ENCODE measurements at places on chromosomes 3 and 15.

DNA sequence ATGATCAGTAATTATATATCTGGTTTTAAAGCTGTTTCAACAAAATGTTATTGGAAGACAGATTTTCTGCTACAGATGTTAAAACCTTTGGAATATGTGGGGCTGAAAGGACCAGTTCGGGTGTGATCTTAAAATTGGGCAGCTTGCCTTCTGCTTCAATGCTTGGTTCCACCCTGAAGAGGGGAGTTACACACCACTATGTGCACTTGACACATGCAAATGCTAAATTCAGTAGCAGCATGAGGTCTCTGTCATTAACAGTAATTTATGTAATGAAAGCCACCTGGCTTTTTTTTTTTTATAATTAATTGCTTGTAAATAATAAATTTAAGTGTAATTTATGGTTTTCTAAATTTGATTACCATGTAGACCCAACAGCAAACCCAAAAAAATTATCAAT, 24.6 kb downstream of the CDIN1 start:
- peak; percentile 33 for DNase-seq

GRCh38 chr3:183359036-183359435, 69.4 kb downstream of the MCF2L2 start:
- DNase-seq = no peak

GRCh38 chr3:30832961-30833575, 61.4 kb downstream of the GADL1 start:
- DNase-seq = no peak

- DNase-seq = no peak
Measured at GRCh38 chr3:60948488-60948887, 302.8 kb downstream of the FHIT start.

GRCh38 chr3:6965881-6966280, 105.0 kb downstream of the GRM7 start:
- DNase-seq = no peak

DNA sequence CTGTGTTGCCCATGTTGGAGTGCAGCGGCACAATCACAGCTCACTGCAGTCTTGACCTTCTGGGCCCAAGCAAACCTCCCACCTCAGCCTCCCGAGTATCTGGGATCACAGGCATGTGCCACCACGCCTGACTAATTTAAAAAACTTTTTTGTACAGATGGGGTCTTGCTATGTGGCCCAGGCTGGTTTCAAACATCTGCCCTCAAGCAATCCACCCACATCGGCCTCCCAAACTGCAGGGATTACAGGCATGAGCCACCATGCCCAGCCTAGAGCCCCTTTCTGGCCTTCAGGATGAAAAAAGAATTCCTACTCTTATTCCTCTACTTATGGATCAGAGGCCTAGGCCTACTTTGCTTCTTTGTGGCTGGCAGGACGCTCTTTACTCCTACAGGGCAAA, 39.6 kb downstream of the CHAC1 start:
- DNase-seq = no peak

DNA sequence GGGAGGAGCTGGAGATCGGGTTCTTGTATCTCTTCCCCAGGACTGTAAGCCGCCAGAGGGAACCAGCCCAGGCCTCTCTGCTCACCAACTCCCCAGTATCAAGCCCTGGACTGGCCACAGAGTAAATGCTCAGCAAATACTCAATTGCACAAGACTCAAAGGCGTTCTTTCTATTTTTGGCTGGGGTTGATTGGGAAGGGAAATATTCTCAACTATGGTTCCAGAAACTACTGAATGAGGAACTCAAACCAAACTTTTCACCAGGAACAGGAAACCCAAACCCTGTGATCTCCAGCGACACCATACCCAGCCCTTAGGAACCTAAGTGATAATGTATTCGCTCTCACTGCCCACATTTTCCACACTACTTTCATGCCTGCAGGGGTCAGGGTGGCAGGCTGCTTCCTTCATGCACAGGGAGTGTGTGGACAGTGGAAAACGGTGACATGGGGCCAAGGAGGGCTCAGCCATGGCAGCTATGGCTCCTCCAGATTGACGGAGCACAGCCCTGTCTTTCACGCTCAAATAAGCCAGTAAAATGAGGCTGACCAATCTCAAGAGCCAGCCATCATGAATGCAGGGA, 124.7 kb upstream of the RAD18 start:
- no peak for DNase-seq

DNA sequence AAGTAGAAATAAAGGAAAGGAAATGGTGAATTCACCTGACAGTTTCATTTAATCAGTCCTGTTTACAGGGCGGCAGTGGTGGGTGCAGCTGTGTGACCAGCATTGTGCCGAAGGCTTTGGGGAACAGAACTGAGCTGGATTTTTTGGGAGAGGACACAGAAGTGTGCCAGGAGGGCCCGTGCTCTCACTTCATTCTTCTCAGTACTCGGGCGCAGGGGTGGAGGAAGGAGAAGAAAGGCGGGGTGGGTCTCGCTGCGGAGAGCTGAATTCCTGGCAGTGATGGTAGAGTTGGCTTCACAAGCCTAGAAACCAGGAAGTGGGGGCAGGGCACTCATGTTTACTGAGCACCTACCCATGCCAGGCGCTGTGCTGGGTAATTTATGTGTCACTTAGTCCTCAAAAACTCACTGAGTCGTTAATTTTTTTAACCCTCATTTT, 64.6 kb downstream of the CRTC3 start:
- peak; percentile 74 for DNase-seq

DNA sequence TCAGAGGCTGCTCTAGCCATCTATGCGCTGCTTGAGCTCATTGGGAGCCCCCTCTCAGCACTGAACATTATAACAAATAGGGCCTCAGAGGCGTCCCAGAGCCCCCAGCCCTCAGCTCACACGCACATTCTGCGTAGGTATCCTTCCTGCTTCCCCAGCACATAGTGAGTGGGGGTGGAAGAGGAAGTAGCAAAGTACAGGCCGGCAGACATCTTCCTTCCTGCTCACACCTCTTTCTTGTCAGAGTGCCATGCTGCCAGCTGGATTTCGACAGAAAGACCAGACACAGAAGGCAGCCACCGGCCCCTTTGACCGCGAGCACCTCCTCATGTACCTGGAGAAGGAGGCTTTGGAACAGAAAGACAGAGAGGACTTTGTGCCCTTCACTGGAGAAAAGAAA, 16.6 kb downstream of the TMOD2 start:
- DNase-seq = no peak

DNA sequence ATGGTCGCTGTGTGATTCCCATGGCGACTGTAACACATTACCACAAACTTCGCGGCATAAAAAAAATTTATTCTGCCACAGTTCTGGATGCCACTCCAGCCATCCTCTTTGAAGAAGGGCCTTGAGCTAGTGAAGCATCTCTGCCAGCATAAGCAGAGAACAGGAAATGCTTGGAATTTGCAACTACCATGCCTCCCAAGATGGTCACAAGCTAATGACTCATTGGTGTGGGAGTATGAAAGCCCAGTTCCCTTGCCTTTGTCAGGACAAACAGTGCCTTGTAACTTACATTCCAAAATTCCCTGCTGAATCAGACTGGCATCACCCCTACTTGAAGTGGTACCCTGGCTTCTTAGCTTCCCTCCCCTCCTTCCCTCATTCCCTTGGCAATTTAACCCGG, 129.7 kb downstream of the PROS1 start:
- no peak for DNase-seq

- DNase-seq = no peak
Measured at GRCh38 chr3:150388498-150389418, 19.3 kb upstream of the TSC22D2 start.

- peak; percentile 18 for DNase-seq
Measured at GRCh38 chr3:107432013-107432515, 54.8 kb downstream of the CCDC54 start.

- DNase-seq = no peak
Measured at GRCh38 chr3:33360136-33360825, 79.9 kb downstream of the UBP1 start.

- DNase-seq = peak; percentile 53
Measured at GRCh38 chr15:45205192-45205591, 17.4 kb upstream of the SHF start.

DNA sequence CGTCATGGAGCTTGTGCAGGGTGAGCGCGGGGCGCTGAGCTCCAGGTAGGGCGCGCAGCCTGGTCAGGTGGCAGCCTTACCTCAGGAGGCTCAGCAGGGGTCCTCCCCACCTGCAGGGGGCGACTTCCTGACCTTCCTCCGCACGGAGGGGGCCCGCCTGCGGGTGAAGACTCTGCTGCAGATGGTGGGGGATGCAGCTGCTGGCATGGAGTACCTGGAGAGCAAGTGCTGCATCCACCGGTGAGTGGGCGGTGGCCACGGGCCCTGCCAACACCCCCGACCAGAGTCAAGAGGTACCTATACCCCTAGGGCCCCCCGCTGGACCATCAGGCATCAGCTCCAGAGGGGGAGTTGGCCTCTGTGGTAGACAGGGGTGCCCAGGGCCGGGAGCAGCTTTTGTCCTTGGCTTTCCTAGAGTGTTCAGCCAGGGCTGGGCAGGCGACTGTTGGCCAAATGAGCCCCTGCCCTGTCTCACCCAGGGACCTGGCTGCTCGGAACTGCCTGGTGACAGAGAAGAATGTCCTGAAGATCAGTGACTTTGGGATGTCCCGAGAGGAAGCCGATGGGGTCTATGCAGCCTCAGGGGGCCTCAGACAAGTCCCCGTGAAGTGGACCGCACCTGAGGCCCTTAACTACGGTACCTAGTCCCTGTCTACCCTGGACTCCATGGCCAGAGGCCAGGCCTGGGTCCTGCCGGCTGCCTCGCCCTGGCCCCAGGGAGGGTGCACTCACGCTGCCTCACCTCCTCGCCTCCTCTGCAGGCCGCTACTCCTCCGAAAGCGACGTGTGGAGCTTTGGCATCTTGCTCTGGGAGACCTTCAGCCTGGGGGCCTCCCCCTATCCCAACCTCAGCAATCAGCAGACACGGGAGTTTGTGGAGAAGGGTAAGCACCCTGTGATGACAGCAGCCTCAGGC, 9.1 kb downstream of the FES start:
- DNase-seq = no peak

DNA sequence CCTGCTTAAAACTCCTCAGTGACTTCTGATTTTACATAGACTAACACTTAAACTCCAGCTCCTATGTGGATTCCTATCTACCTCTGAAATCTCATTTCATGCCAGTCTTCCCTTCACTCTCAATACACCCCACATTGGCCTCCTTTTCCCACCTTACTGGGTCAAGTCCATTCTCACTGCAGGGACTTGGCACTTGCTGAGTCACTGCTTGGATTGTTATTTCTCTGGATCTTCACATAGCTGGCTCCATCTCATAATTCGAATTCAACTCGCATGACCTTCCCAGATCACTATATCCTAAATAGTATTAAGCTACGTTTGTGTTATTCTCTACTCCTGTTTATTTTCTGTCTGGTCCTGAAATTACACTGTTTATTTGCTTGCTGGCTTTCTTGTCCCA, 59.6 kb upstream of the FRMD4B start:
- no peak for DNase-seq

DNA sequence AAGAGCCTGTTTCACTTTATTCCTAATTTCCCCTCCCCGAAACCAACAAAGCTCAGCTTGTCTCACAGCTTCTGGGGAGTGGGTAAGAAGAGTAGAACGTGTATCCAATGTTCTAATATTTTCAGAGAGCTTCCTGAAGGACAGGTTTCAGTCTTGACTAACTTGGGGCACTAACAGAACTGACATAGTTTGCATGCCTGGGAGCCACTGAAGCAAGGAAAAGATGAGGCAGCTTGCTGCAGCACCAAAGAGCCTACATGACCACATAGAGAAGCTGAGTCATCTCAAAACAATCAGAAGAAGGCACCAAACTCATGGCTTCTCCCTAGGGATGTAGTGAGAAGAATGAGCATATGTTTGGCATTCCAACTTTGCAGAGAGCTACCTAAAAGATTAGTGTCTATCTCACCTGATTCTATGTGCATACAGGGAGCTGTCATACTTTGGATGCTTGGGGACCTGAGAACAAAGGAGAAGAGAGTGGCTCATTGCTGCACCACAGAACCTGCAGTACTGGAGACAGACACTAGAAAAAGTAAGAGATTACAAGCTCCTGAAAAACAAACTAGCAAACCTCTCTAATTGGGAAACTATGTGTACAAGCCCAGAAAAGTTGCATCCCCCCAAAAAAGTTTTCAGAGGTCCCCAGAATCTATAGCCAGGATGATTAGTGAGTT, 86.9 kb downstream of the DCLK3 start:
- DNase-seq = no peak

DNA sequence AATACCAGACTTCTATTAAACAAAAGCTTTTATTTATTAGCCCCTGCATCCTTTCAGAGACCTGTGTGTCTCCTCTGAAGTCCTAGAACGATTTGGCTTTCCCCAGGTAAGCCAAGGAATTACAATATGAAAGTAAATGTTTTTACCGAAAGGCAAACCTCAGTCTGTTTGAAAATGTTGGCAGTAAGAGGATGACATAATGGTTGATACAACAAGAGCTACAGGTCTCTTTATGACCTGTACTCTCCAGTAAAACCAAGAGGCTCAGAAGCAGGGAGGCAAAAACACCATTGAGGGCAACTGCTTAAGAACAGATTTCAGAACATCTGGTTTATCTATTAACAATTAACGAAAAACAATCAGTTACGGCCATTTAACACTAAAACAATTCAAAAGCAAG, 107.8 kb downstream of the ADAM10 start:
- peak; percentile 23 for DNase-seq

- no peak for DNase-seq
Measured at GRCh38 chr3:186476541-186476940, 67.6 kb downstream of the CRYGS start.

DNA sequence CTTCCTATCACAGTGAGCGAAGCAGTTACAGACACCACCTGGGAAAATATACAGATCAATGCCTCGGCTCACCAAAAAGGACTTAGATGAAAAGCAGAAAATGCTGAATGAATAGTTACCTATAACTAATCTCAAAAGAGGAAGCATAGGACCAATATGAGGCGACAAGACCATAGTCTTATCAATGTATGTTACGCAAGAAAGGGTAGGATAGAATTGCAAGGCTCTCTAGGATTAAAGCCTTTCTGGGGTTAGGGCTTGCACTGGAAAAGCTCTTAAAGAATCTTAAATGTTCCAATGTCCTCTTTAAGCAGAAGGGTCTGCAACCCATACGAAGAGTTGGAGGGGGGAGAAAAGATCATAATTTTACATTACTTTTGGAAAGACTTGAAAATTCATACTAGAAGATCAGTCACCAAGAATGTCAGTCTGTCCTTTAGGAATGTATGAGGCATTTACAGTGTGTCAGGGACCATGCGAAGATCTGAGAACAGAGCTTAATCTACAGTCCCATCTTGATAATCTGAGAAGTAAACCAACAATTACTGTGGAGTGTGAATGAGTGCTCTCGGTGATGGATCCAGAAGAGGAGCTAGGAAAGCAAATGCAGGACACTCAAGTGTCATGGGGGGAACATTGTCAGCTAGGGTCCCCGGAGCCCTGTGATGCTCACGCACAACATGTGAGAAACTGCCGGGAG, 185.9 kb downstream of the GREM1 start:
- no peak for DNase-seq

GRCh38 chr3:59764171-59764570, 714.3 kb upstream of the CFAP20DC start:
- DNase-seq = no peak

- DNase-seq = no peak
Measured at GRCh38 chr3:142935963-142936362, 27.5 kb downstream of the PAQR9 start.

DNA sequence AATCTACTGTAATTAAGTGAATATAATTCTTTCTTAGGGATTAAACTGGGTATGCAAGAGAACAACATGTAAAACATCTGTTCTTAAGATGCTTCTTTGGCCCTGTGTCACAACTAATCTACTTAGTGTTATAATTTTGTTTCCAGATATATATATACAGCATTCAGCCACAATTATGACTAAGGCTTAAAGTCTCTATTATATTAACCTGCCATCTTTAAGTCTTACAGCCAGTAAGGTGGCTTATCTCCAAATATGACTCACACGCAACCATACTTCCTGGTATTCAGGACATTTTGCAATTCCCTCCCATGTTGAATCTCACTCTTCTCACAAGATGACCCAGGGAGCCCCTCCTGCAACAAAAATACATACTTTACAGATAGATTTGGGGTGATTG, 6.6 kb upstream of the KBTBD8 start:
- no peak for DNase-seq
